ENCODE measurements at places on chromosomes 4 and X.

DNA sequence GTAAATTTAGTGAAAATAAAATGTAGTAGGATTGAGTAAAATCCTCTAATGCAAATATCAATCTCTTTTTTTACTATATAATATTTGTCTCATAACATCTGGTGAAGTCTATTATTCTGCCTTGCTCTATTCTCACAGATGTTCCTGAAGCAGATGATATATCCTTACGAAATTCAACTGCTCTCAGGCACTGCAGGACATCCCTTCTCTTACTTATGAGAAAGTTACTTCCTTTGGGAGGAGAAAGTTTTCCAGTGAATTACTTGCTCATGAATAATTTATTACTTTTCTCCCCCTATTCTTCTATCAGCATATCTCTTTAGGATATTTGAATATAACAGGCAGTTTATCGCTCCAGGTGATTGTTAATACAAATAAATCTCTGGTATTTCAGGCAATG, 75.6 kb upstream of the AGA start:
- DNase-seq = no peak

DNA sequence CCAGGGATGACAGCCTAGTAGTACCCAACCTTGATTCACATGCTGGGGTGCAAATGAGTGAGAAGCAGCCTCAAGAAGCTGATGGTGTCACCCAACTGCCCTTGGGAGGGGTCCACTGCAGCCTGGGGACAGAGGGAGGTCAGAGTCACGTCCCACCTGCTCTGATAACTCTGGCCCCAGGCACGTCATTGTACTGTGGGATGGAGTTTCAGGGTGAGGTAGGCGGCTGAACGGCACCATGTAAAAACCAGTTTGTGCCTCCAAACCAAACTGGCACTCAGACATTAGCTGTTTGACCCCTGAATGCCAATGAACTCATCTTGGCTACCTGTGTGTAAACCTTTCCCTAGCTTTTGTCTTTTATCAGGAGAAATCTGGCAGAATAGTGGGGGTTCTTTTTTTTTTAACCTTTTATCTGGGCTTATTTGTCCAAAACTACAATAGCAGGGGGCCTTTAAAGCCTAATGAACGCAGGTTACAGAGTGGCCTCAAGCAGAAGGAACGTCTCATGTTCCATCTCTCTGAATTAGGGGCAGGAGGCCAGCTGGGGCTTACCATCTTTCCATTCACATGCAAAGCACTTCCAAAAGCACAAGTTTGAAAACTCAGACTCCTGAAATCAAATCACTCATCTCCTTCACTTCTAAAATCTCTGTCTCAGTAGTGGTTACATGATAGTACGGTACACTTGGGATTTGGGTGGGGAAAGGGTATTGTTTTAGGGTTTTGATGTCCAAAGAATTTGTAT, 89.4 kb downstream of the IRF2 start:
- DNase-seq = no peak

- DNase-seq = no peak
Measured at GRCh38 chr4:2178986-2179385, 62.9 kb downstream of the HAUS3 start.

DNA sequence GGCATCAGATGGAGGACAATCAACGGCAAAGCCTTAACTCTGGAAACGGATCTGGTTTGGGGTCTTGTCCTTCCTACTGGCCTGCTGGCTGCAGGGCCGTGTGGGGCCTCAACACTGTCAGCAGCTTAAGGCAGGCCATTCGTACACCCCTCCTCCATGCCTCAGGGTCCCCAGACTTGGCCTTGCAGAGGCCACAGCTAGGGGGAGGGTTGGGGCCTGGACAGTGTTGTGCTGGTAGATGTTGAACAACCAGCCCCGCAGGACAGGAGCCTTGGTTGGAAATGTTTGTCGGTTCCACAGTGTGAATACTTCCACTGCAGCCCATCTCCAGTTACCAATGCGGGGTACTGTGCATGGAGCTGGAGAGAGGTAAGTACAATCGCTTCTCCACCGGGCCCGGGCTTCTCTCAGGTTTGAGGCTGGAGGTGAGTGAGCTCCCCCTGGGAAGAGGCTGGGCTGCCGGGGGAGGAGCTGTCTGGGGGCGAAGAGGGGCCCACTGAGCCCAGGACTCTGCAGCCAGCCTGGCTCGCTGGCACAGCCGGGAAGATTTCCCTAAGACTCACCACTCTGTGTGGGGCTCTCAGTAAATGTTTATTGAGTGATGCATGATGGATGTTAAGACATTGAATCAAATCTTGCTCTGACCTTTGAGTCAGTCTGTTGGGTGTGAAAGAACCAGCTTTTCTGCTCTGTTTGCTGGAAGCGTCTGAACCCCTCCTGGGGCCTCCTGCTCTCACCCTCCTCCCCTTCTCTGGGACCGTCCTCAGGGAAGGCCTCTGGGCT, 19.7 kb upstream of the GPR78 start:
- DNase-seq = no peak

- DNase-seq = no peak
Measured at GRCh38 chr4:165553221-165553810, 174.5 kb downstream of the CPE start.

GRCh38 chrX:20521222-20521621, 254.5 kb upstream of the RPS6KA3 start:
- no peak for DNase-seq

DNA sequence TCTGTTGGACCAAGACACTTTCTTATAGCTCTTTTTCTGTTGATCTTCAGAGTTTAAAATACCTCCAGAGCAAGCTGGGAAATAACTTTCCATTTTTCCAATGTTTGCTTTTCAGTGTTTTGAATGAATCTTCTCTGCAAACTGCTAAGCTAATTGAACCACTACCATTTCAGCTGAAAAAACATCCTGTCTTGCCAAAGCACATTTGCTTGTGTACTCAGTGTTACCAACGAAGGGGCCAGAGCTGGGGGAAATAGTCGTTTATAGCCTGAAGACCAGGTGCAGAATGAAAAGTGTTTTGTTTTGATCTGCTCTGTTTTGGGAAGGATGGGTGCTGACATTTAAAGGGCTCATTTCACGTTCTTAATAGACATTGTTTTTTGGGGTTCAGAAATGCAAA, 88.4 kb upstream of the CLNK start:
- no peak for DNase-seq

- DNase-seq = no peak
Measured at GRCh38 chr4:16661813-16662212, 236.6 kb downstream of the LDB2 start.

Data from activated CD8-positive, alpha-beta memory T cell treated with anti-CD3 and anti-CD28 coated beads for 1 hour (primary cell).